Fibroblast of lung (primary cell): ENCODE measurements at places on chromosomes 7 and 10. TPM values are rescaled to one million over a fixed set of nuclear protein-coding genes. Genes with fewer than 3 reads are reported as not detected.
A peak's percentile ranks its signal among the peaks of the same experiment; 100 is the strongest.

The DENND10 gene
- total RNA-seq = 79.1 and 116 TPM in 2 replicates

The ATP6V0E2 gene
- 12.8 and 22.6 TPM in 2 replicates for total RNA-seq

The TMEM225B gene
- total RNA-seq = 0.51 and 1.2 TPM in 2 replicates

The HOXA7 gene
- total RNA-seq = 1.0 and 1.2 TPM in 2 replicates

The MMRN2 gene
- total RNA-seq = 0.77 and 2.1 TPM in 2 replicates

The MKX gene
- 2.8 and 15.0 TPM in 2 replicates for total RNA-seq

The OR2A42 gene
- total RNA-seq = under 0.01 TPM in 1 of 2 replicates, not detected in the other

- DNase-seq = peak; percentile 53
Measured at GRCh38 chr7:47307311-47307710, 274.6 kb downstream of the TNS3 start.

DNA sequence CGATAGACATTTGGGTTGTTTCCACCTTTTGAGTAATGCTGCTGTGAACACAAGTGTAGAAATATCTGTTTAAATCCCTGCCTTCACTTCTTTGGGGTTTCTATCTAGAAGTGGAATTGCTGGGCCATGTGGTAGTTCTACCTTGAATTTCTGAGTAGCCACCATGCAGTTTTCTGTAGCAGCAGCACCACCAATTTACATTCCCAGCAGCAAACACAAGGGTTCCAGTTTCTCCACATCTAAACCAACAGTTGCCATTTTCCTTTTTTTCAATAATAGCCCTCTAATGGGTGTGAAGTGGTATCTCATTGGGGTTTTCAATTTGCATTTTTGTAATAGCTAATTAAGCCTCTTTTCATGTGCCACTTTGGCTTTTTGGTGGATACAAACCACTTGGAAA lies 209.8 kb downstream of the CCDC3 start:
- DNase-seq = no peak

DNA sequence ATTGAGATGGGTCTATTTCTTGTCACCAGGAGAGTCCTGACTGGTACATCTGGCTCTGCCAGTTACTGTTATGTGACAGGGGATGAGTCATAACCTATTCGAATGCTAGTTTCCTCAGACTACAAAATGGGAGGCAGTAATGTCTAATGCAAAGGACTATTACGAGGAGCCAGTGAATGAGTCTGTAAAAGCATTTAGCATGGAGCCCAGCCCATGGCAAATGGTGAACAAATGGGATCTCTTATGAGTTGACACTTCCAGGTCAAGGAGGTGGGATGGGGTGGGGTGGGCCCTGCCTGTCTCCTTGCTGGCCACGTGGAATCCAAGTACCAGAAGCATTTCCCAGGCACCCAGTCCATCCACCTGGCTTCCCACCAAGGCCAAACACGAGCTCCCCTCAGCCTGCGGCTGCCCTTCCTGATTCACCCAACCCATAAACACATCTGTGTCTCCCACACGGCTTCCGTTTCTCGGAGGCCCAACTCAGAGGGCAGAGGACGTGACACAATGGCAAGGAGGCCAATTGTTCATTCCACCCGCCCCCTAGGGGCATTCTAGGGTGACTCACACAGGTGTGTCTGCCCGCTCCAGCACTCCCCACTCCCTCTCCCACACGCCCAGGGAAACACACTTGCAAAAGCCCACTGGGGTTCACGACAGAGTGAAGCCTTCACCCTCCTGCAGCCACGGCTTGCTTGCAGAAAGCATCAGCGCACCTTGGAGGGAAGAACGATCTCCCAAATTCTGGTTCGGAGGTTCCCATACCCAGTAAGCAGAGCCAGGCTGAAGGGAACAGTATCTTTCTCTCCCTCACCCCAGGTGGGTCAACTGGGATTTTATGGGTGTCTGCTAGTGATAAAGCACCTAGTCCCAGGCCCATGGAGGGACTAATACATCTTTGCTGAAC lies 109.8 kb downstream of the SH3PXD2A start:
- DNase-seq = peak; percentile 54

DNA sequence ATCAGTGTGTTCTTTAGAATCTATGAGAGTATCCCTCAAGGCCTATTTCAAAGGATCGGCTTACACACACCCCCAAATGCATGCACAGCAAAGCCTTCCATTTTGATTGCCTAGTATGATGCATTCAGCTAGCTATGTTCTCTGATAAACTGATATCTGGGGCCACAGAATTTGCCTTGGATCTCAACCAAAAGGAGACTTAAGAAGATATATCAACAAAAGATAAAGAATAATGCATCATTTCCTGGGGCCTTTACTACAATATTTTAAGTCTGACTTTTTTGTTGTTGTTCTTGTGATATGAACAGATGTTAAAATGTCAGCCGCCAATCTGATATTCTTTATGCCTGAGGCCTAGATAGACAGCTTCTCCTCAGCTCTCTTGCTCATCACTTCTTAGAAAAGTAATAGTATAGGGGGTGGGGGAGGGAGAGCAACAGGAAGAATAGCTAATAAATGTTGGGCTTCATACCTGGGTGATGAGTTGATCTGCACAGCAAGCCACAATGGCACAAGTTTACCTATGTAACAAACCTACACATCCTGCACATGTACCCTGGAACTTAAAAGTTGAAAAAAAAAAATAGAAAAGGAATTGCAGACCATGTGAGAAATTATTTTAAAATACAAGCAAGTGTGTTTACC lies 792.9 kb upstream of the GHITM start:
- DNase-seq = no peak

- DNase-seq = no peak
Measured at GRCh38 chr10:125756196-125756595, 19.4 kb downstream of the MMP21 start.

DNA sequence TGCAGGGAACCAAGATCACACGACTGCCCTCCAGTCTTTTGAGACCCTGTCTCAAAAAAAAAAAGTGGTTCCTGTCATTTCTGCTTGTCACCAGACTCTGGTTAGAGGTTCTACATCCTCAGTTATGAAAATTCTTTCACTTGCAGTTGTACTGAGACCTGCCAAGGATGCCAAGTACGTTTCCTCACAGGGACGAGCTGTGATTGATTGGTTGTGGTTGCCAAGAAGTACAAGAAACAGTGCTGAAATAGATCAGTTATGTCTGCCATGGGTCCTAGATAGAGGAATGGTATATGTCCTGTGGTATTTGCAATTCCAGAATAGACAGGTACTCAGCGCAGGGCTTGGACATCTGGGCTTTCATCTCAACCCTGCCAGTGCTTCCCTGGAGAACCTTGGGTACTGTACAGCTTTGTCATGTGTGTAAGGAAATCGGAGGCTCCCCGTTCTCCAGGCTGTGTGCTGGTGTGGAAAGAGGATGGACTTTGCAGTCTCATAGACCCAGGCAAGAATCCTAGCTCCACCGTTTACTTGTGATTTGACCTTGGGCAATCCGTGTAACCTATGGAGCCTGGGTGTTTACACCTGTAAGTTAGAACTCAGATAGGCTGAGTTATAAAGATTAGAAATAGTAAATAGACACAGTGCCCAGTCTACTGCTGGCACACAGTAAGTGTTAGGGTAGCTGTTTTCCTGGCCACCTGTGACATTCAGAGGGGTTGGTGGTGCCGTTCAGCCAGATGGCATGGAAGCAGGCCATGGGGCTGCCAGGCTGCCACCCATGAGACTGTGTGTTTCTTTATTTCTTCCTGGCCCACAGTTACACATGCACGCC lies 53.0 kb downstream of the COL13A1 start:
- no peak for DNase-seq

DNA sequence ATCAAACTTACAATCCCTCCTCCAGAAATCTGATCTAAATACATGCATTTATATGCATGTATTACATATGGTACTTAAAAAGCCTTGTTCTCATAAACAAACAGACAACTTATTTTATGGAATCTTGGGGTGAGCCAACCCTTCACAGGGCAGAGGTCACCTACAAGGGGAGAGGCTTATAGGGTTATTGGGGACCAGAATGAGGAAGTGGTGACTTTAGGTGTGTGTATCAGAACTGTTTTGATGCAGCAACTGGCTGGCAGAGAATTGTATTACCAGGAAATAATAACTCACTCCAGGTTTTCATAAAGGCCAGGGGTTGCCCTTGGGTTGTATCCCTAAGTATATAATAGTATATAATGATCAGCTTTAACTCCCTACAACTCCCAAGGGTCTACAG lies 91.1 kb downstream of the SVIL start:
- DNase-seq = no peak

DNA sequence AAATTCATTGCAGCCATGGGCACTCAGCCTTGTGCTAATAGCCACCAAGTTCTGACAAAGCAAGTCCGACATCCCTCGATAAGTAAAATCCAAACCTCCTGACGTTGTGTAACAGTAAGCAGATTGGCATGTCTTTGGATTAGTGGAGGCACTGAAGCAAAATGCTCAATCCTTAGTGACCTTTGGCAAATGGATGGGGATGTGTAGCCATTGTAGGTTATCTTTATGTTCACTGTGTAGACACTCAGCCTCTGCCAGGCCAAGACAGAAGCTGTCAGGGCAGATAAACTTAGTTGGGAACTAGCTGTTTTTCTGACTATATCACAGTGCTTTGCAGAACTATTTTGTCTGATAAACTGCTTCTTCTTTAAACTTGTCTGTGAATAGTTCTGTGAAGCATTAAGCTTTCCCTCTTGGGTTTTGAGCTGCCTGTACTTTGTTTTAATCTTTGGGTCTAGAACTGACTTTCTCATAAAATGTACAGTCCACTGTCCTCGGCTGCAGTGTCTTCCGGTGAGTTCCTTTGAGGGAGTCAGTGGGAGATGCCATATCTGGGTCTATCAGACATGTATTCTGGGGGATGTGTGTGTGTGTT lies 220.8 kb downstream of the LRMDA start:
- peak; percentile 47 for DNase-seq

GRCh38 chr10:90947030-90947960 lies 26.4 kb upstream of the ANKRD1 start:
- DNase-seq = no peak

DNA sequence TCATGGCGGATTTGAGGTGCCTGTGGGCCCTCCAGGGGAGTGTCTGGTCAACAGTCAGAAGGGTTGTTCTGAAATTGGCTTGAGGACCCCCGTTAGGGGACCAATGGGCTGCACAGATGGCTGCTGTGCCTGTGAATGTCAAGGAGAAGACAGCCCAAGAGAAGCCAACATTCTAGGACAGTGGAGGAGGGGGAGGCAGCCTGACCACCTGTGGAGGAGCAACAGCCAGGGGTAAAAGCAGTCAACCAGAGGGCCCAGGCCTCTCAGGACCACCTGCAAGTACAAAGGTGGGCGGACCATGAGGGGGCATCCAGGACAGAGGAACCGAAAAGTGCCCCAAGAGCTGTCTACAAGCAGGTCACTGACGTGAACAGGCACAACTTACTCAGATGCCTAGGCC lies 76.6 kb downstream of the VSTM4 start:
- no peak for DNase-seq

- no peak for DNase-seq
Measured at GRCh38 chr7:15462721-15463389, 99.0 kb downstream of the AGMO start.

DNA sequence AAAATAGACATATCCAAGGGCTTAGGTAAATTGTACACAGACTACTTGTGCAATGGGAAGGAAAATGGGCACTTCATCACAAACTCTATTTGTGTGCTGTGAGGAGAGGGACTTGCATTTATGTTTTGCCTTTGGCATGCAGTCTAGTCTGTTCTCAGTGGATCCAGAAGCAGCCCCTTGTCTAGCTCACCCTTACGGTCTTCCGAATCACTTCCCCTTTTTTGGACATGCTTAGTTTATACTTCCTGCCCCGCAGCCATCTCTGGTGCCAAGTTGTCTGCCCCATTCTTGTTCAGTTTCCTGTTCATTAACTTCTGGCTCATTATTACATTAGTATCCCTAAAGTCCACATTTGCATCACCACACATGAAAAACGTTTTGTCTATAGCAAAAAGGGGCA lies 161.6 kb downstream of the NRCAM start:
- no peak for DNase-seq

- no peak for DNase-seq
Measured at GRCh38 chr7:154769527-154769926, 233.4 kb downstream of the PAXIP1 start.

- DNase-seq = no peak
Measured at GRCh38 chr7:71229699-71230098, 97.8 kb downstream of the GALNT17 start.

DNA sequence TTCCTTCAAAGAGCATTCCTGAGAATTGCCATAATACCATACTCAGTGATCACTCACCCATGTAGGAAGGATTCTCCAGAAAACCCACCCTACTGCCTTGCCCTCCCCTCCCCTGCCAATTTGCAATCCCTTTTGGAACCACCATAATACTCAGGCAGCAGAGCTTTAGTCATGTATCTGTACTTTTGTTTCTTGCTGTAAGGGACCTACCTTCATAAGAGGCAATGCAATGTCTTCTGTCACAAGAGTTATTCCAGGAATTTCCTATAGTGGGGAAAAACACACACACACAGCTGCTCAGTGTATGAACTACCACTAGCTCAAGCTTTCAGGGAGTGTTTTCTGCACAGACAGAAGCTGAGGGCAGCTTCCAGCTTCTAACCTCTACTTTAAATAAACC lies 67.0 kb downstream of the GSAP start:
- DNase-seq = no peak

- DNase-seq = no peak
Measured at GRCh38 chr10:16470747-16471146, 33.9 kb downstream of the PTER start.

DNA sequence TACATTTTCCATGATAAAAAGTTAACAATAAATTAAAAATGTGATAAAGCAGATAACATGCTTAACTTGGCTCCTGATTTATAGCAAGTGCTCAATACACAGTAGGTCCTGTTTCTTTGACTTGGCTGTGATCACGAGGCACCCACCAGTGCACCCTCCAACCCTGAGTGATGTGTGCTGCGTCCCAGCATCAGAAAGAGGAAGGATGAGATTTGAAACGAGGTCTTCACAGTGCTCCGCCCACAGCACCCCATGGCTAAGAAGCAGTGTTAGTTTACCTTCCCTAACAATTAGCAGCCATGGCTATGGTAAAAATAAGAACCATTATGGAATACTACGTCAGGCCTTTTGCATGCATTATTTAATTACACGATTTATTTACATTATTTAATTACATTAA lies 292.0 kb upstream of the ZMIZ1 start:
- DNase-seq = no peak

- no peak for DNase-seq
Measured at GRCh38 chr10:35462491-35462934, 126.2 kb downstream of the CCNY start.

DNA sequence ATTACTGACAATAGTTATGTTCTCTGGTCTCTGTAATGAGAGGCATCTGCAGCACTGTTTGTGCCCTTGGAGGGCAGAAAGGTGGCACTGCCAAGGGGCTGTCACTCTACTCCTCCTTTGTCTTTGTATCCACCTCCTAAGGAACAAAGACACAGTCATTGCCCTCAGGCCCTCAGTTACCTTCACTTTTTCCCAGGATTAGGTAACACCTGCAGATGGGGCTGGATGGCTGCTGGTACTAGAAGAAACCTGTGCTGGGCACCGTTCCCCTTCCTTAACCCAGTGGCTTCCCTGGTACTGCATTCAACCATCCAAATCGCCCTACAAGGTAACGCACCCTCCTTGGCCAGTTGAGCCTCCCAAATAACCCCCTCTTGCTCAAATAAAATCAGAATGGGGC lies 246.9 kb upstream of the NEBL start:
- no peak for DNase-seq
